ENCODE measurements at places on chromosomes 7 and 10. TPM values are rescaled to one million over a fixed set of nuclear protein-coding genes. Genes with fewer than 3 reads are reported as not detected.

Gene SHTN1
- total RNA-seq, result 5.0 TPM

Gene UNCX
- total RNA-seq, result not detected

Gene ZNF117
- total RNA-seq, result 12.8 TPM

Gene AGK
- 32.5 TPM for total RNA-seq

Gene NPC1L1
- not detected for total RNA-seq

Gene DDC
- total RNA-seq, result not detected

Gene GATAD1
- total RNA-seq, result 55.6 TPM

Gene NME8
- not detected for total RNA-seq

Gene CPA5
- total RNA-seq, result not detected

All from uterus (tissue), 4 donors.